CD8-positive, alpha-beta memory T cell (primary cell): ENCODE measurements at places on chromosomes 2 and 18. TPM values are rescaled to one million over a fixed set of nuclear protein-coding genes. Genes with fewer than 3 reads are reported as not detected.

The GBX2 gene
- total RNA-seq: not detected

The ZNF521 gene
- not detected for total RNA-seq

- H3K27ac ChIP-seq: no peak overlapping the region
- no peak for DNase-seq
- H3K27me3 ChIP-seq: no peaks in the 10 kb centered on the region
- H3K36me3 ChIP-seq: no peaks in the 10 kb centered on the region
Measured at GRCh38 chr2:68200157-68200787, 42.6 kb downstream of the PNO1 start.

DNA sequence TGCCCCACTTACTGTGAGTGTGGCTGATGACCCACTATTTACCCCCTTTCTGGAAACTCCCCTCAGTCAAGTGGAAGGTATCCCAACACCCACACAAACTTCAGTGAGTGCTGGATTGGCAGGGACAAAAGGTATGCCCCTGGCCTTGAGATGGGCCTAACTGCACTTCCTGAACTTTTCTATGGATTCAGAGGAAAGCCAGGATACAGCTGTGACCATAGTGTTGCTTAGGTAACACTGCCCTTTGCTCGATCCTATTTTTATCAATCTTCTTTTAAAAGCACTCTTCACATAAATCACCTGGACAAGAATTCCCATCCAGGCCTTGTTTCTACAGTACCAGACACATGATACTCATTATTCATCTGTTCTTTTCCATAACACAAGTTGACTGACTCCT is 671.5 kb upstream of the SLC8A1 start:
- no peaks in the 10 kb centered on the region for H3K27me3 ChIP-seq
- no peak overlapping the region for H3K27ac ChIP-seq
- no peak for DNase-seq
- no peaks in the 10 kb centered on the region for H3K36me3 ChIP-seq

DNA sequence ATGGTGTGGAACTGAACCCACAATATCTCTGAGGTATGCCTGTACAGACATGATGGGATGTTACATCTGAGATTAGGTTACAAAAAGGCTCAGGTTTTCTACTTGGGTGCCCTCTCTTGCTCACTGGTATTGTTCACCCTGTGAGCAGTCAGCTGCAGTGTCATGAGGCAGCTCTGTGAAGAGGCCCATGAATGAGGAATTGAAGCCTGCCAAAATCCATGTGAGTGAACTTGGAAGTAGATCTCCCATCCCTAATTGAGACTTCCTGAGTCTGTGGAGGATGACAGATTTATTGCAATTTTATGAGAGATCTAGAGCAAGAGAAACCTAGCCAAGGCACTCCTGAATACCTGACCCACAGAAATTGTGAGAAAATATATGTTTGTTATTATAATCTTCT is 404.9 kb upstream of the ZEB2 start:
- H3K36me3 ChIP-seq: no peaks in the 10 kb centered on the region
- H3K27me3 ChIP-seq: no peaks in the 10 kb centered on the region
- no peak overlapping the region for H3K4me3 ChIP-seq
- no peaks in the 10 kb centered on the region for H3K4me1 ChIP-seq
- H3K27ac ChIP-seq: no peak overlapping the region
- no peak for DNase-seq

DNA sequence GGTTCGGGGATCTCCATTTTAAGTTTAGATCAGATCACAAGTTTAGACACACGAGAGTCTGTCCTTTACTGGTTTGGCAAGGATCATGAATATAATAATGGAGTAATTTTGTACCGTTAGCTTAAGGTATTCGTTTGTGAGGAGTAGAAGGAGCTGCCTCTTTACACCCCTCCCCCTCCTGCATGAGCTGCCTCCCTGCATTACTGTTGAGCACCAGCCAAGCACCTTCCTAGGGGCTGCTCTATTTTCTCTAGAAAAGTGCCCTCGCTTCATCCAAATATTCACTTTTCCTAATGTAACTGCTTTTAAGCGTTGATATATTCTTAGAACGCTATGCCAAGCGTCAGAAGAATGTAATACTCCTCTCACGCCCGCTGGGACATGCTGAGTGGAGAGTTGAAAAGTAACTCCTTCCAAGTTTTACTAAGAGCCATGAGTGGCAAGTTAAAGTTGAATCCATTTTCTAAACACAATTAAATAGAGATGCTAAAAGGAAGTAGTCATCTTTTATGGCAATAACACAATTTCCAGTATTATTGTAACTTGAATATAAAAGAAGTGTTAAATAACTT is 25.4 kb upstream of the SCN7A start:
- H3K4me1 ChIP-seq: no peaks in the 10 kb centered on the region
- H3K4me3 ChIP-seq: no peak overlapping the region
- H3K27ac ChIP-seq: no peak overlapping the region

DNA sequence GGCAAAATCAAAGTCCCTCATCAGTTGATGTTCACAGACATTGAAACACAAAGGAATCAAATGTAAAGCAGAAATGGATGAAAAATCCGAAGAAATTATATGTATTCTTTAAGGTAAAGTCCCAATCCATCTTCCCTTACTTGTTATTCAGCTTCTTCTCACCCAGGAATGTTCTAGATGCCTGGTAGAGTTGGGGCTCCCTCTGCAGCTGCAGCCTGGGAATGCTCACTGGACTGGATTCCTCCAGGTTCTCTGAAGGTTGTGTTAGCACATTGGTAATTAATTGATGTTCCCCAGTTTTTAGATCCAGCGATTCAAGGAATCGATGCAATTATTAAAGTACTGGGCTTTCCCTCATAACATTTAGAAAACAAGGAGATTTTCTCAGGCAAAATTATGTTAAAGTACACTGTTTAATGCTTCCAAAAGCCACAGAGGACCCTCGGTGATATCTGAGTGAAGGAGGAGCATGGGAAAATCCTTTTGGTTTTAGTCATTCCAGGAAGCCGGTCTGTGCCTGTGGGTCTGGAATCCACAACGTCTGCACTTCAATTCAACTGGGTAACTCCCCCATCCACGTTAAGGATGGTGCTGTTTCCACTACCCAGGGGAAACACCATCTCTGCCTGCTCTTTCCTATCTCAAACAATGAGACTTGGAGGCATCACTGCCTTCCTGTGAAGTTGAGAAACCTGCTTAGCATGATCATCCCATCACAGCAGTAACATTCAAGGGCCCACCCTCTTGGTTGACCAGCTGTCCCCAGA is 22.0 kb downstream of the NTSR2 start:
- H3K27me3 ChIP-seq: no peaks in the 10 kb centered on the region
- H3K36me3 ChIP-seq: no peaks in the 10 kb centered on the region
- H3K4me3 ChIP-seq: no peak overlapping the region
- H3K4me1 ChIP-seq: no peaks in the 10 kb centered on the region
